Activated CD4-positive, alpha-beta T cell treated with anti-CD3 and anti-CD28 coated beads for 48 hours (primary cell): ENCODE measurements at places on chromosomes 12 and 14.

DNA sequence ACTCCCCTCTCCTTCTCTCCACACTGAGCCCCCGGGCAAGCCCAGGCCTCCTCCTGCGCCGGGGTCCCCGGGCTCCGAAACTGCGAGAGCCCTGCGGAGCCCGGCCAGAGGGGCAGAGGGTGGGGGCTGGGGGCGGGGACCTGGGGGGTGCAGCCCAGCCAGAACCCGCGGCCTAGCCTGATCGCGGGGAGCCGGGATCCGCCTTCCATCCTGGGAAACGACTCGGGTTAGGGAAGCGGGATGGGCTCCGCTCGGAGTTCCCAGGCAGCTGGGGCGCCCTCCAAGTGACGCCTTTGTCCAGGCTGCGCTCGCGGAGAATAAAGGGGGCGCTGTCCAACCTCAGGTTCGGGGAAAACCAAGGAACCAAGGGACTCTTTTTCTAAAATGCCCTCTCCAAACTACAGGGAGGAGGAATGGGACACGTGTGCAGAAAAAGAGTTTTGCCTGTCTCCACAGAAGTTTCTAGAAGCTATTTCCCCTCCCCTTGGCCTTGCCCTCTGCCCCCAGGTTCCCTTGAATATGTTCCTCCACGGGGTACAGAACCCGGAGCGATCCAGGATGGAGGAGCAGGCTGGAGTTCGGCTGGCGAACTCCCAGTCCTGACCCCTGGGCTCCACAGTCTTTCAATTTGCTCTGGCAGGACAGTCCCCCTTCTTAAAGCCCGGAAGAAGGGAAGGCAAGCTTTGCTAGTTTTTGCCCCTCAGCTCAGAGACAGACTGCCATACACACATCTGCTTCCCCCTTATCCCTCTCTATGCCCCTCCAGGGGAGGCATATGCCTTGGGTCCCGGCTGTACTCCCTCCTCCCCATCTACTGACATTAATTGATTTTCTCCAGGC lies 13.9 kb downstream of the NKX2-1 start:
- DNase-seq, result no peak

- no peak for DNase-seq
Observed at GRCh38 chr12:104620837-104621531, 164.2 kb downstream of the CHST11 start.

DNA sequence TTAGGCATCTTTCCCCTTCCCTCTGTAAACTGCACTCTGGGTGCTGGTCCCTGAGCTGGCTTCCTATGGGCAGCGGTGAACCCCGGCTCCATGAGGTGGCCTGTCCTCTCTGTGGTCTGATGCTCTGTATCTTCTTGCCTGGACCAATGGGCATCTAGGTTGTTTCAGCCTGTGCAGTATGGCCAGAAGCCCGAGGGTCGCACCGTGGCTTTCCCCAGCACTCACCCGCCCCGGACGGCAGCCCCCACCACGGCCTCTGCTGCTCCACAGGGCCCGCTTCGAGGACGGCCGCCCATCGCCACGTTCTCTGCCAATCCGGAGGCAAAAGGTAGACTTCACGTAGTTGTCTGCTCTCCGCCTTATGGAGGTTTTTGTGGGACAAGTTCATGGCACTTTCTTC lies 70.1 kb downstream of the EP400 start:
- no peak for DNase-seq

DNA sequence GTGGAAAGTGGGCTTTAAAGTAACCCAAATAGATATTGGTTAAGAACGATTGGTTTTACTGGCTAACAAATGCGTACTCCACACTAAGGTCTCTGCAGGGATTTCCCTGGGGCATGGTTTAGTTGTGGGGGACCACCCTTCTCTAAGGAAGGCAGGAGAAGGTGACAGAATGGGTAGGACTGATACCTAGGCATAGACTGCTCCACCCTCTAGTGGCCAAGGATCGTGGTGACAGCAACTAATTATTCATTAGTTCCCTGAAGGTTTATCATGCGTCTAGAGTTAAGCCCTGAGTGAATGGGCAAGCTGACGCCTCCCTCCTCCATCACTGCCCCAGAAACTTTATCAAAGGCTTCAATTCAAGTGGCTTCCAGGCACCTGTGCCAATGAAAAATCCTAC lies 9.1 kb downstream of the FAM181A start:
- DNase-seq, result no peak

DNA sequence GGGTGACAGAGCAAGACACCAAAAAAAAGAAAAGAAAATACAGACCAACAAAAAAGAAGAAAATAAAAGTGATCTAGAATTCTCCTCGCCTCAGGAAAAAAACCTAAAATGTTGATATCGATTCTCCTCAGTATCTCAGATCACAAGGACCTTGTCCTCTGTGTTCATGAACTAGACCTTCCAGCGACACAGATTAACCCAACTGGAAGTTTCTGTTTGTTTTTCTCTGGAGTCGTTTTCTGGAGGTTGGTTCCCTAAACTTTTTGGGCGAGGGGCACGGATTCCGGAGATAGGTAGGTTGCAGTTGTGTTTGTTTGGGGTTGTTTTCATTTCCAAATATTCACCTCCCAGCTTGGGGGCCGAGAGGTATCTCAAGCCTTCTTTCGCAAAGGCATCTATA lies 559 bp upstream of the RFC5 start:
- DNase-seq, result no peak

DNA sequence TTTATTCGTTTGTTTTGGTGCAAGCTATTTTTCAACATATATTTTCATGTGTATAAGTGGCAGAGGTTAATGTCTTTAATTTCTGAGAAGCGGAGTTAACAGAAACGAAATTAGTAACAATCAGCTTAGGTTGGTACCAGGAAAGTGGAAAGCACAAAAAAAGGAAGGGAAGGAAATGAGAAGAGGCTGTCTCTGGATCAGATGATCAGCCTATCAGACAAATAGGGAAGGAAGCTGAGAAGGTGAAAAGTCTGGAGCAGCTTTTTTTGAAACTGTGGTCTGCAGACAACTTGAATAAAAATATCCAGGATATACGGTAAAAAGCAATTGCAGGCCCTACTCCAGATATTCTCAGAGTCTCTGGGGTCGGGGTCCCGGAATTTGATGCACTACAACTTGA lies 265.0 kb downstream of the SSPN start:
- no peak for DNase-seq

- DNase-seq, result no peak
Observed at GRCh38 chr14:63982156-63982555, 129.4 kb downstream of the SYNE2 start.

- DNase-seq, result no peak
Observed at GRCh38 chr14:71709987-71710386, 222.2 kb upstream of the RGS6 start.

DNA sequence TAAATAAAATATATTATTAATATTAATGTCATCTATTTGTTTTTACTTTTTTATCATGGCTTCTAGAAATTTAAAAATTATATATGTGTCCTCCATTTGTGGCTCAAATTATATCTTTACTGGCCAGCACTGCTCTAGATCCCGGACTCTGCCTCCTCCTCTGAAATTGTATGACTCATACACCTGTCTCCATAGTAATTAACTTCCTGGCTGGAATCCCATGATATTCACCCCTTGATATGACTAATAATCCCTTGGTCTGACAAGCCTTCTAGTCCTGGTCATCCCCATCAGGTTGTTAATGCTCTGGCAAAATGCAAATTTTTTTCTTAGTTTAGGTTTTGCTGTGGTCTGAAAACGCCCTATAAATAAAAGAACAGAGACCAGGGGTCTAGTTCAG lies 116.2 kb downstream of the BMP4 start:
- no peak for DNase-seq

- DNase-seq, result no peak
Observed at GRCh38 chr14:103563844-103564505, 1.2 kb downstream of the COA8 start.

GRCh38 chr12:27331291-27331926 lies 1.2 kb upstream of the BMAL2 start:
- peak; percentile 25 for DNase-seq

GRCh38 chr12:88876857-88877256 lies 296.6 kb upstream of the KITLG start:
- DNase-seq, result no peak

- DNase-seq, result no peak
Observed at GRCh38 chr12:5246196-5246595, 185.7 kb upstream of the NTF3 start.
